Fibroblast of skin of back (primary cell): ENCODE measurements at places on chromosomes 16 and 17.

GRCh38 chr17:4488989-4489595, 9.6 kb upstream of the SPNS2 start:
- no peak for DNase-seq

DNA sequence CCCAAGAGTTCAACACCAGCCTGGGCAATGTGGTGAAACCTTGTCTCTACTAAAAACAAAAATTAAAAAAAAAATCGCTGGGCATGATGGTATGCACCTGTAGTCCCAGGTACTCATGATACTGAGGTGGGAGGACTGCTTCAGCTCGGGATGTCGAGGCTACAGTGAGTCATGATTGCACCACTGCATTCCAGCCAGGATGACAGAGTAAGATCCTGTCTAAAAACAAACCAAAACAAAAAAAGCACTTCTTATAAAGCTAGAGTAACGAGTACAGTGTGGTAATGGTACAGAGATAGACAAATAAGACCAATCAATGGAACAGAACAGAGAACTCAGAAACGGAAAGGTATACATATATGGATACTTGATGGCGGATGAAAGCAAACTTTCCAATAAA, 4.4 kb downstream of the NSMCE1 start:
- DNase-seq, result peak; percentile 62

GRCh38 chr16:53043986-53044601, 8.6 kb downstream of the CHD9NB start:
- no peak for DNase-seq

GRCh38 chr16:73949574-73950320, 346.9 kb upstream of the PSMD7 start:
- peak; percentile 82 for DNase-seq

- peak; percentile 17 for DNase-seq
Measured at GRCh38 chr16:72908362-72909167, 139.4 kb downstream of the ZFHX3 start.

DNA sequence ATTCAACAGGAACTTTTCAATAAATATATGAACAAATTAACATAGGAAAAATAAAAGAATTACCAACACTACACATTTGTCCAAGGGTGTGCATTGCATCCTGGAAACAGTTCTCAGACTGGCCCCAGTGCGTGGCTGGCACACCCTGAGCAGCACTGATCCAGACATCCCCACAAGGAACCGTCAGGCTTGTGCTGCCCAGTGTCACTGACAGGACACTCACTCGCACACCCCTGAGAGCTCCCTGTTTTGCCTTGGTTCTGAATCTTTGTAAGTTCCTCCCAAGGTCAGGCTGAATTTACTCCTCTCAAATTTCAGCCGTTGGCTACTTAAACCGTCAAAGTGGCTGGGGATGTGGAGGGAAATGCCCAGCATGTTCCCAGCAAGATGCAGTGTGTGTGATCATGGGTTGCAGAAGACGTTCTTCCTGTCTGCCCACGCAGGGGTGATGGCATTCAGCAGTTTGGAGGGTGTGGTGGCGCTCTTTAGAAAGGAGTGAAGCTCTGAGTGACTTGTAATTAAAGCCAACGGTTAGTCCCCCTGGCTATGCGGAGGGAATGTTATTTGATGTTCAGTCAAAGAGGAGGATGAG, 1.7 kb downstream of the MT2A start:
- DNase-seq, result peak; percentile 83

- no peak for DNase-seq
Measured at GRCh38 chr17:33501185-33501584, 208.1 kb upstream of the ASIC2 start.

DNA sequence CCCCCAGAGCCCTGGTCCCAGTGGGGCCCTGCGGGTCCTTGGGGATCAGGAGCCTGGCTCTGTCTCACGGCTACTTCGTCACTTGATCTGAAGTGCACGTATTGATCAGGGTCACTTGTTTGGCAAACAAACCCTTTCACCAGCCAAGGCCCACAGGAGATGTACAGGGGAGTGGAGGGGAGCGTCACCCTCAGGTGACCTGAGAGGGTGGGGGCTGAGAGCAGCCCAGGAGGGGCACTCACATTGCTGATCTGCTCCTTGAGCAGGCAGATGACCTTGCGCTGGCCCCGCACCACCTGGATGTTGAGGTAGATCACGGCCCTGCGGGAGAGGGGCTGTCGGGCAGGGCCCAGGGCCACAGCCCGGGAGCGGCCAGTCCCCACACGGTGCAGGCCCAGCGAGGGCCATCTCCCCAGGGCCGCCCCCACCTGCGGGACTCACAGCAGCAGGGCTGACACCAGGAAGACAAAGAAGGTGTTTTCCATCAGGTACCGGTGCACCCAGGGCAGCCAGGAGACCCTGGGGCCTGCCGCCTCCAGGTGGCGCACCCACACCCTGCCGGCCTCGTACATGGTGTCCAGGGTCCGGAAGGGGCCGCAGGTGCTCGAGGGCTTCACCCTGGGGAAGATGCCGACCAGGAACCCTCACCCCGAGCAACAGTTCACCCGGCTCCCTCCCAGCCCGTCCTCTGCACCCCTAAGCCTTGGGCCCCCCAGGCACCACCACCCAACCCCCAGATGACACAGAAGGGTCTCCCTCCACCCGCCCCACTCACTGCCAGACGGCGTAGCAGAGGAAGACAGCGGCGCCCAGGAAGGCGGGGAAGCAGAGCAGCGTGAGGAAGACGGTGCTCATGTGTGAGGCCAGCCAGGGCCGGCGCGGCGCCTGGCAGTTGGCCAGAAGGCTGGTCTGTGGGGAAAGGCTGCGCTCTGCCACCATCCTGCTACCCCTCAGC, 11.3 kb downstream of the TMC6 start:
- no peak for DNase-seq
